ENCODE measurements at places on chromosomes 4 and X.

DNA sequence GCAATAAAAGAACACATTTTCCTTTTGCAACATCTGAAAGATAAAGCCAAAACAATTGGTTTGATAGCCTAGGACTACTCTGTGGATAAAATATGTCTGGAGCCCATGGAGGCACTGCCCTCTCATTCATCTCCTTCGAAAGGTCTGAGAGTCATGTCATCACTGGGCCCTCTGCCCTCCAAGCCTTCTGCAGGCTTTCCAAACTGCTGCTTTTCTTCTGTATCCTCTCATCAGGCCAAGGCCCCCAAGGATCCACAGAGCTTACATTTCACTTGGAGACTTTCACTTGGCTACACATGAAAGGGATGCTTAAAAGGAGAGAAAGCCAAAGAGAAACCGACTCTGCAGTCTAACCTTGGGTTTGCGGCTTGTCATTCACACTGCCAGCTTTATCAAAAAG, 109.9 kb downstream of the SH3RF1 start:
- no peak for DNase-seq
- no peaks in the 10 kb centered on the region for H3K27me3 ChIP-seq
- H3K4me1 ChIP-seq, result no peaks in the 10 kb centered on the region
- H3K36me3 ChIP-seq, result no peaks in the 10 kb centered on the region
- H3K27ac ChIP-seq, result no peak overlapping the region

DNA sequence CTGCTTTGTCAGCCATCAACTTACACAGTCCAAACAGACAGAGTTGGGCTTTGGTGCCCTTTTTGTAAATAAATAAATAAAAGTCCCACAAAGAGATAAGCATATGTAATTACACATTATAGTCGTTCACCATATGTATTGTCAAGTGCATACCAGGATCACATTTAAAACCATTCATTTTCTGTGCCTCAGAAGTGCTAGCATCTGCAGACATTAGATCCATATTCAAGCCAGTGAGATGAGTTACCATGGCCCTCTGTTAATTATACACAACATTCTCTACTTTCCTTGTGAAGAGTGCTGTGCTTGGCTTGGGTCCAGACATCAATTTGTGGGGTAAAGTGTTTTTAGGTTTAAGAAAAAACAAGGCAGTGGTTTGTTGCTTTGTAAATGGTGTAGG, 76.8 kb downstream of the ENOX2 start:
- H3K36me3 ChIP-seq, result no peaks in the 10 kb centered on the region
- no peak for DNase-seq
- peaks cover 10% of the 10 kb centered on the region for H3K4me1 ChIP-seq
- H3K27me3 ChIP-seq, result no peaks in the 10 kb centered on the region
- no peak overlapping the region for H3K4me3 ChIP-seq

GRCh38 chrX:133812402-133812801, 173.0 kb downstream of the GPC3 start:
- no peak overlapping the region for H3K27ac ChIP-seq
- H3K36me3 ChIP-seq, result no peaks in the 10 kb centered on the region
- no peaks in the 10 kb centered on the region for H3K4me1 ChIP-seq

- no peaks in the 10 kb centered on the region for H3K36me3 ChIP-seq
- no peaks in the 10 kb centered on the region for H3K4me1 ChIP-seq
- no peak overlapping the region for H3K4me3 ChIP-seq
- H3K27me3 ChIP-seq, result no peaks in the 10 kb centered on the region
Observed at GRCh38 chr4:88751258-88752075, 53.8 kb upstream of the NAP1L5 start.

GRCh38 chr4:153971899-153972298, 183.0 kb upstream of the SFRP2 start:
- no peak overlapping the region for H3K4me3 ChIP-seq
- no peaks in the 10 kb centered on the region for H3K27me3 ChIP-seq
- H3K27ac ChIP-seq, result no peak overlapping the region
- no peaks in the 10 kb centered on the region for H3K4me1 ChIP-seq
- DNase-seq, result no peak
- H3K36me3 ChIP-seq, result peaks cover 25% of the 10 kb centered on the region

DNA sequence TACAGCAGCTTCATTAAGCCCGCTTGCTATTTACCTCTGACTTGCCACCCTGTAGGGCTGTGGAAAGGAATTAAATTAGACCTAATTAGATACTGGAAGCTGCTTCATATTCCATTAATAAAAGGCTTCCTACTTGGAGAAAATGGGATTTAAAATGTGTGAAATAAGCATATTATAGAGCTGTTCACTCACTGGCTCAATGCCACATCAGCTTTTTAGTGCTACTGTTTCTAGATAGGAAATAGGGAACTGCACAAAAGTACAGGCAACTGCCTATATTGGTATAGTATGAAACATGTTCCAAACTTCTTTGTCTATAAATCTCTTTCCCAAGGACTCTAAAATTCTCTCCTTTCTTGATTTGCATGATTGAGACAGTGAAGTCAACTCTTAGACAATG, 407.9 kb upstream of the AADAT start:
- H3K36me3 ChIP-seq, result no peaks in the 10 kb centered on the region
- H3K27me3 ChIP-seq, result no peaks in the 10 kb centered on the region
- no peak for DNase-seq
- H3K27ac ChIP-seq, result no peak overlapping the region
- no peak overlapping the region for H3K4me3 ChIP-seq

DNA sequence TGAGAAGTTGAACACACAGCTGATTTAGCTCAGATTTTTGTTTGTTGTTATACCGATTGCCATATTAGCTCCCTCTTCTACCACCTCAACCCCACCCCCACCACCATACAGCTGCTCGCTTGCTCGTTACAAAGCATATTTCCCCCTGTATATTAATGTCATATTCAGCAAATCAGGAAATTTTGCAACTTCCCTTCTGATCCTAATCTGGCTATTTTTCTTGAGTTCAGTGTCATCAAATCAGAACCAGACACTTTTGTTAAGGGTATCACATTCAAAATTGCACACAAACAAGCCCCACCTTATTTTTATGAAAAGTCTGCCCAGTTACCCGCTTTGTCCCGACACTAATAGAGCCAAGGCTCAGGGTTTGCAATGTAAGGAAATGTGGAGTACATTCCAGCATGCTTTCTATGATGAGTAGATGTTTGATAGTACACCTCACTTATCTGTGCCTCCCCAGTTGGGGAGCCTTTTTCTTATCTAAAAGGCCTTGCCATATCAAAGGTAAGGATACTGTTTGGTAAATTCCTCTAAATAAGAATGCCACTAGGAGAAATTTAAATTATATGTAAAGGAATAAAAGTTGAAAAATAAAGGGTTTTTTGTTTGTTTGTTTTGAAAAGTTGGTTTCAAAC, 212.2 kb downstream of the CBR4 start:
- H3K4me3 ChIP-seq, result no peak overlapping the region
- DNase-seq, result no peak
- peaks cover 4% of the 10 kb centered on the region for H3K27me3 ChIP-seq
- H3K36me3 ChIP-seq, result no peaks in the 10 kb centered on the region
- no peak overlapping the region for H3K27ac ChIP-seq

GRCh38 chr4:38209654-38210053, 249.5 kb downstream of the PTTG2 start:
- no peaks in the 10 kb centered on the region for H3K4me1 ChIP-seq
- no peak overlapping the region for H3K27ac ChIP-seq
- no peak for DNase-seq
- H3K36me3 ChIP-seq, result no peaks in the 10 kb centered on the region
- H3K4me3 ChIP-seq, result no peak overlapping the region

DNA sequence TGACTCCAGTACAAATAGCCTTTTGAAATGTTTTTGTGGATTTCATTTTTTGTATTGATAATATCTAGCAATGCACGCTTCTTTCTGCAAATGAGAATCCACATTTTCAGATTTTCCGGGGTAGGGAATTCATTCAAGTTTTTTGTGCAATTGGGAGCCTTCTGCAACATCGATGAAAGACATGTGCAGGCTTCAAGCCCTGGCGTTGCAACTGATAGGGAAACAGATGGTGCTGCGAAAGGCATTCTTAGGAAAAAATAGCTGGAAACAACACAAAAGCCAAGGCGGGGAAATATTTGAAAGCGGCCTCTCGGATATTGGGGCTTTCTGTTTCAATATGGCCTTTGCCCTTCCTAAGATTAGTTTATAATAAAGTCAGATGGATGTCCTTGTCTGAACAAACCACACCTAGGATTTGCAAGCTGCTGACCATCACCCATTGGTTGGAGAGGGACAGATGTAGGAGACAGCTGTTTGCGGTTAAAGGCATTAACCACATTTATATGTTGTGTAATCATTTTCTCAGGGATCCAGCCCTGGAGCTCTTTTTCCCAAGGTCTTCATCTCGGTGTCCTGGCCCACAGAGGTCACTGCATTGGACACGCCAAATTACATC, 136.5 kb downstream of the PRKX start:
- H3K36me3 ChIP-seq, result no peaks in the 10 kb centered on the region
- H3K4me3 ChIP-seq, result no peak overlapping the region
- H3K4me1 ChIP-seq, result no peaks in the 10 kb centered on the region

- DNase-seq, result no peak
- H3K36me3 ChIP-seq, result no peaks in the 10 kb centered on the region
- no peaks in the 10 kb centered on the region for H3K4me1 ChIP-seq
- H3K27ac ChIP-seq, result no peak overlapping the region
- no peak overlapping the region for H3K4me3 ChIP-seq
Observed at GRCh38 chr4:113106108-113106507, 56.7 kb downstream of the ANK2 start.

- H3K36me3 ChIP-seq, result no peaks in the 10 kb centered on the region
- H3K27ac ChIP-seq, result no peak overlapping the region
- no peaks in the 10 kb centered on the region for H3K4me1 ChIP-seq
- DNase-seq, result no peak
- no peak overlapping the region for H3K4me3 ChIP-seq
Observed at GRCh38 chr4:182133033-182133432, 110.2 kb upstream of the TENM3 start.

DNA sequence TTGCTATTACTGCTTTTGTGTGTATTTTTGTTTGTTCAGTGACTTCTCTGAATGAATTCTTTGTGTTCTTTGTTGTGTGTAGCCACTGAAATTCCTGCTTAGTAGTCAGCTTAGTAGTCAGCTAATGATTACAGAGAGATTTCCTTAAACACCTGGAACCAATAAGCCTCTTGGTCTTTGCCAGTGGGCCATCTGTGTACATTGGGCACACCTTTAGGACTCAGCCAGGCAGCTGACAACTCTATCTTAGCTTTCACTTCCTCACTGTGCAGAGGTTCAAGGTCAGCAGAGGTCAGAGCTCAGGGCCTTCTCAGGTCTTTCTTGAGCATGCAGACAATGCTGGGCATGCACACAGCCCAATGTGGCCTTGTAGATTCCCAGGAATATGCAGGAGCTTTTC, 59.3 kb downstream of the RWDD4 start:
- DNase-seq, result no peak
- H3K36me3 ChIP-seq, result no peaks in the 10 kb centered on the region
- H3K4me3 ChIP-seq, result no peak overlapping the region
- no peaks in the 10 kb centered on the region for H3K27me3 ChIP-seq
- H3K27ac ChIP-seq, result peak overlapping the region; percentile 60
- H3K4me1 ChIP-seq, result no peaks in the 10 kb centered on the region

- H3K4me3 ChIP-seq, result no peak overlapping the region
- H3K27me3 ChIP-seq, result no peaks in the 10 kb centered on the region
- no peak for DNase-seq
Observed at GRCh38 chr4:150004481-150004880, 73.8 kb upstream of the DCLK2 start.

DNA sequence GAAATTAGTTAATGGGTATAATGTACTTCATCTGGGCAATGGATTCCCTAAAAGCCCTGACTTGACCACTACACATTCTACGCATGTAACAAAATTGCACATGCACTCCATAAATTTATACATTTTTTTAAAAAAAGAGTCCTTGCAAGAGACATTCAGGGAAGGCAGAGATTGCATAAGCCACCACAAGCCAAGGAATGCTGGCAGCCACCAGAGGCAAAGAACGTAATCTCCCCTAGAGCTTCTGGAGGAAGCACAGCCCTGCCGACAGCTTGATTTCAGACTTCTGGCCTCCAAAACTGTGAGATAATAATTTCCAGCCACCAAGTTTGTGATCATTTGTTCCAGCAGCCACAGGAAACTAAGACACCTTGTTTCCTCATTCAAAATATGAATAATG, 185.6 kb upstream of the GALNT7 start:
- no peak overlapping the region for H3K27ac ChIP-seq
- H3K4me1 ChIP-seq, result no peaks in the 10 kb centered on the region
- no peak overlapping the region for H3K4me3 ChIP-seq
- peaks cover 8% of the 10 kb centered on the region for H3K36me3 ChIP-seq
- no peak for DNase-seq
- no peaks in the 10 kb centered on the region for H3K27me3 ChIP-seq

GRCh38 chr4:168646001-168646768, 149.3 kb downstream of the PALLD start:
- peaks cover 10% of the 10 kb centered on the region for H3K27me3 ChIP-seq
- H3K27ac ChIP-seq, result no peak overlapping the region
- no peaks in the 10 kb centered on the region for H3K36me3 ChIP-seq

Data from naive B cell (primary cell).